ENCODE measurements at places on chromosomes 11 and 22.
A peak's percentile ranks its signal among the peaks of the same experiment; 100 is the strongest.

DNA sequence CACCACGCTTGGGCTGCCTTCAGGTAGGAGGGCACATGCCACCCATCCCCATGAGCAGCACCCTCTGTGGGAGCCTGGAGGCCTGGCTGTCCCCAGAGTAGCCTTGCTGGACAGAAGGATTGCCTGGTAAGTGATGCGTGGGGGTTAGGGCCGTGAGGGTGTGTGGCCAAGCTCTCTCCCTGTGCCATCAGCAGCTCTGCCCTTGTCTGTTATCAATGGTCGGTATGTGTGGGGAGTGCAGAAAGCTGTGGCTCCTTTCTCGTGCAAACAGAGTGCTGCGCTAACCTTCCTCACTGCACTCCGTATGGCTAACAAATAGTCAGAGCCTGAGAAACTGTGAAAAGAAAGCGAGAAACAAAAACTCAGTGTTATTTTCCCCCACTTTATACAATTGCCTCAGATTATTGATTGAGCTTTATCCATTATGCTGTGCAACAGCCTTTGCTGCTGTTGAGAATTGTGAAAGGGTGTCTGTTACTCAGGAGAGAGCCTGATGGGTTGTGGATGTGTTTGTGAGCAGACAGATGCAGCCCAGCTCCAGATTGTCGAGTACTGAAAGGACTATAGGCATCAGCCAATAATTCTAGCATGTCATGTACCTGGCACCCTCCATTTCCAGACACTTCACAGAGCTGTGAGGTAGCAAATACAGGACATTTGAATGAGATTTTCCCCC, 432.2 kb downstream of the NTM start:
- DNase-seq = no peak

- peak; percentile 85 for DNase-seq
Observed at GRCh38 chr22:40348025-40348658, 1.8 kb downstream of the ADSL start.

DNA sequence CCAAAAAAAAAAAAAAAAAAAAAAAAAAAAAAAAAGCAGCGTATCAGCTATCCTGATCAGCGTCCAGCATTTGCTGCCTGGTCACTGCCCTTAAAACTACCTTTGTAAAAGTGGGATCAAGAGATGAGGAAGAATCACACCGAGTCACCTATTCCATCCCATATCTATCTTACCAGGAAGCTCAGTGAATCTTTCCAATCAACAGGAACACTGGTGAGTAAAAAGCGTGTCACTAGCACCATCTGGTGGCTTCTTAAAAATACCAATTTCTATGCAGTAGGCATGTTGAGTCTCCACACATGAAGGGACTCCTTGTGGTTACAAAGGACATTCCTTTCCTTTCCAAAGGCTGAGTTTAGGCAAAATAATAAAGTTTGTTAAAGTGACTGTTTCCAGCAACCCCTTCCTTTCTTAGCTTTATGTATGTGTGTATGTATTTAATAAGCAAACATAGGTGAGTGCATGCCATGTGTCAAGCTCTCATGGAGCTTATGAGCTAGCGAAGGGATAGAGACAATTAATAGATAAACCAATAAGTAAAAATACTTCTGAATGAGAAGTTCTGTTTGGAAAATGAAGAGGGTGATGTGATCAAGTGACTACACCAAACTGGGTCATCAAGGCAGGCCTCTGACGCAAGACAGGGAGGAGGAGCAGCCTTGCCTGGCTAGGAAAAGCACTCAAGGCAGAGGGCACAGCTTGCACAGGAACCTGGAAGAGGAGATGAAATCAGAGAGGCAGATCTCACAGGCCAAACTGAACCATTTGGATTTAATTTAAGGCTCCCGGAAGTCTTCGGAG, 13.9 kb upstream of the TP53AIP1 start:
- DNase-seq = peak; percentile 75

DNA sequence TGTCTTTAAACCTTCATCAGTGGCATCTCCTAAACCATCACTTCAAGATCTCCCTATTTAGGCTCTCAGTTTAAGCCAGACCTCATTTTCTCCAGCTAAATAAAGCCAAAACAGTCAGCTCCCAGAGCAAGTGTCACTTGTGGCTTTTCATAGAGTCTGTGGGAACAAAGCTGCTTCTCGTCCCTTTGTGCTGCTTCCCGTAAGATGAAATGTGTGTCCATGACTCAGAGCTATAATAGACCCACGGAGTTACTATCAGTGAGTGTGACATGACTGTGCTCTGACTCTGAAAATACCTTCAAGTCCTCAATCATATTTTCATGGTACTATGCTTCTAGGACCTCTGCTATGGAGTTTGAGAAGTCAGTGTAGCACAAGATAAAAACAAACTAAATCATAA, 57.3 kb upstream of the SLN start:
- no peak for DNase-seq

DNA sequence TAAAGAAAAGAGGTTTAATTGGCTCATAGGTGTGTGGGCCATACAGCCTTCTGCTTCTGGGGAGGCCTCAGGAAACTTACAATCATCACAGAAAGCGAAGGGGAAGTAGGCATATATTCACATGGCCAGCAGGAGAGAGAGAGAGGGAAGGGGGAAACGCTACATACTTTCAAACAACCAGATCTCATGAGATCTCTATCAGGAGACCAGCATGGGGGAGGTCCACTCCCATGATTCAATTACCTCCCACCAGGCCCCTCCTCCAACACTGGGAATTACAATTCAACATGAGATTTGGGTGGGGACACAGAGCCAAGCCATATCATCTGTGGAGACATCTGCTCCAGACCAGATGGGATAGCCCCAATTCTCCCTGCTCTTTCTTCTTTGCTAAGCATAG, 866.0 kb downstream of the BRD1 start:
- DNase-seq = no peak

GRCh38 chr11:114821621-114822412, 143.5 kb downstream of the NXPE2 start:
- DNase-seq = no peak

- DNase-seq = no peak
Observed at GRCh38 chr11:60377401-60378136, 763 bp upstream of the MS4A7 start.

- DNase-seq = no peak
Observed at GRCh38 chr22:39949964-39950737, 10.0 kb upstream of the TMA7B start.

DNA sequence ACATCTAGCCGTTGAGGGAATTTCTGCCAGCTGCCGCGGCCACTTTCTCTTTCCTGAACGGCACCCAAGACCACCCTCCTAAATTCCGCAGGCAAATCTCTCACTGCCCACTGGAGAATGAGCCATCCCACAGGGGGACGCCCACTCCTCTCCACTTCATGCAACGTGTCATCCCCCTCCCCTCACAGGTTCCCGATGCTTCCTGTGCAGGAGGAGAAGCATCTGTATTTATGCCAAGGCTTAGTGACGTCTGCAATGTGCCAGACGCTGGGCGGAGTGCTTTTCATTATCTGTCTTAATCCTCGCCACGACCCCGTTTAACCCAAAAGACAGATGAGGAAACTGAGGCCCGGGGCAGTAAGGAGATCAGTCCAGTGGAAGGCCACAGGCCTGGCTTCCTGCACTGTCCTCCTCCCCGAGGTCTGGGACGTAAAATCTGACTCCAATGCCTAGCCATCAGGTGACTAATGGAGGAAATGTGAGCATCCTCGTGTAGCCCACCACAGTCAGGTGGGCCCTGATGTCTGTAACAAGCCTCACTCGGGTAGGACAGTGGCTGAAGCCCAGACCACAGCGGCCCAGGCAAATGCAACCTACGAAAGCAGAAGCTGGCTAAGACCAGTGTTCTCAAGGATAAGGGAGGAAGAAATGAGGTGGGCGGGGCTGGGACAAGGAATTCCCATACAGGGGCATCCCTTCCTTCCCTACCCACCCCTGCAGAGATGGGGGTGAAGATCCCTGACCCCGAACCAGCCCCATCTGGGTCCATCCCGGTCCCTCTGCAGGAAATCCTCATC, 23.1 kb downstream of the MN1 start:
- DNase-seq = no peak

- DNase-seq = peak; percentile 32
Observed at GRCh38 chr11:78061088-78061920, 2.4 kb upstream of the THRSP start.

GRCh38 chr11:58629857-58630256, 7.4 kb downstream of the CNTF start:
- peak; percentile 83 for DNase-seq

DNA sequence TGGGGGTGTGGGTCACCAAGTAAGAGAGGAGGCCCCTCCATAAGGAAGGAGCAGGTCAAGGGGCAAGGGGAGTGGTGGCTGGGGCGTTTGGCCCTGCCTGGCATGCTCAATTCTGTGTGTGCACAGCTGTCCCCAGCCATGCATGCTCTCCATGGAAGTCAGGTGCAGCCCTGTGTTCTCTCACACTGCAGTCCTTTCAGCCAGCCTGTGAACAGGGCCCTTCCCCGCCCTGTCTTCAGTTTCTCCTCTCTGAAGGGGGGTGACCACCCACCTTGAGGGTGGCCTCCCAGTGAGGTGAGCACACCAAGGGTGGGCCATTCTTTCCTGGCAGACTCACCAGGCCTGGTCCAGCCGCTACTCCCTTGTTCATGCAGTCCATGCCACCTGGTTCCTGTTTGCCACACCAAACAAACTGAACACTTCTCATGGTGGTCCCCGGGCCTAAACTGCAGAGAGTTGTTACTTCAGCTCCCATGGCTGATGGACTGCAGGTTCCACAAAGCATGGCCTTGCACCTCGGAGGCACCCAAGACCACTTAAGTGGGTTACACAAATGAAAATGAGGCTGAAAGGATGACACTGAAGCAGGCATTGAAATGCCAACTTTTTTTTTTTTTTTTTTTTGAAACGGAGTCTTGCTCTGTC, 1.7 kb upstream of the CHCHD10 start:
- no peak for DNase-seq

GRCh38 chr22:35008213-35008612, 57.7 kb upstream of the ISX start:
- no peak for DNase-seq

- DNase-seq = no peak
Observed at GRCh38 chr11:87966216-87966615, 209.0 kb downstream of the RAB38 start.

DNA sequence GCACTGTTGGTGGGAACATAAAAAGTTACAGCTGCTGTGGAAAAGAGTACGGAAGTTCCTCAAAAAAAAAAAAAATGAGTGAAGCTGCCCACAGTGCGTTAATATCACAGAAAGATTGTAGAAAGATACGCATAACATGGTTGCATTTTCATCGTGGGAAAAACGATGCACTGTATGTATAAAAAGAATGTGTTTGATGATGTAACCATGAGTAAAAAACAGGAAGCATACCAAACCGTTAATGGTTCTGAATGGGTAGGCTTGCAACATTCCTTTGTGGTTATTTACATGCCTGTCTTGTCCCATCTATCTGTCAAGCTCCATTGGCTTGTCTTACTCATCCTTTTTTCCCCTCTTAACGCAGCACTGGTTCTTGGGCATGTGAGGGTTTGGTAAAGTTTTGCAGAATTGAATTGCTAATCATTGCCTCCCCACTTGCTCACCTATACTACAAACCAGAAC, 33.8 kb upstream of the DKK3 start:
- DNase-seq = peak; percentile 68

DNA sequence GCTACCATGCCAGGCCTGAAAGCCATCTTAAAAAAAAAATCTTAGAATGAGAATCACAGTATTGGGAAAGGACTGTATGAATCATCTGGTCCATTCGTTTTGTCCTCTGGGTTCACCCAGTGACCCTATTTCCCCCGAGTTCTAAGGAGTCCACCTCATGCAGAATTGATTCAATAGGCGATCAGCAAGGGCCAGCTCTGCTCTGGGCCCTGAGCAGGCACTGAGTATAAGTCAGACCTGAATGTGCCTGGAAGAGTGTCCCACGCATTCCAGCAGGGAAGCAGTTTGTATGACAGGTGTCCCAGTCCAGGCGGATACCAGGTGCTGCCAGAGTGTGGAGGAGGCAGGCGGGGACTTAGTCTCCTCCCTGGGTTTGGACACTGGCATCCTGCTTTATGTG, 883 bp upstream of the HMOX1 start:
- no peak for DNase-seq

GRCh38 chr11:67534070-67534679, 10.9 kb upstream of the CABP2 start:
- peak; percentile 17 for DNase-seq

DNA sequence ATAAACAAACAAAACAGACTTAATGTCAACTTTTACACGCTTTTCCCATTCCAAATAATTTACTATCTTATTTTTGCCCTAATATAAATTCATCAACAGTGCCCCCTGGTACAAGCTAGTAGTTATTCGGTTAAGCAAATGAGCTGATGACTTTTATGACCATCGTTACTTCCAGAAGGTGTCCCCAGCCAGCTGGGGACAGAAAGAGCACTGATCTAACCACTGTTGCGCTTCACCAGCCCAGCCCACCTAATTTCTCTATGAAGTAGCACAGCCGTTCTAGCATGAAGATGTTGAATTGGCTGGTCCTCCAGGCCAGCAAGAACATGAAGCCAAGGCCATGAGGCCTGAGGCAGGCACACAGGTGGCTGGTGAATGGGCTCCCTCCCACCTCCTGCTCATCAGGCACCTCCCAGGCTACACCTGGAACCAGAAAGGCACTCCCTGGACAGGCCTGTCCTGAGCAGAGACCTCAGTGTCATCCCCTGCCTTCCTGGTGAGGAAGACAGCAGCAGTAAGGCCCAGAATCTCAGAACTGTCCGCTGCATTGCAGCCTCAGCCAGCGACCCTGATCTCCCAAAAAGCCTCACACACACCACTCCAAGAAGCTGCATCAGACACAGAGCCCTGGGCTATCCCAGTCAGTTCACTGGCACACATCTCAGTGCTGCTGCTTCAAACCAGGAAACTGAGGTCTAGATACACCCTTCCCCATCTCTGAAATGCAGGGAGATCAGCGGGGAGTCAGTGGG, 12.9 kb downstream of the GNB1L start:
- DNase-seq = no peak

- peak; percentile 61 for DNase-seq
Observed at GRCh38 chr11:1760351-1761109, 3.2 kb downstream of the CTSD start.

- DNase-seq = no peak
Observed at GRCh38 chr11:118112711-118113430, 26.1 kb upstream of the SMIM35 start.

GRCh38 chr11:34599406-34599945, 21.4 kb upstream of the EHF start:
- DNase-seq = peak; percentile 54

GRCh38 chr11:63917692-63918506, 935 bp upstream of the RCOR2 start:
- DNase-seq = peak; percentile 74

- DNase-seq = no peak
Observed at GRCh38 chr11:27218421-27219038, 144.5 kb downstream of the CCDC34 start.

GRCh38 chr11:71221821-71222220, 30.6 kb downstream of the SHANK2 start:
- no peak for DNase-seq

DNA sequence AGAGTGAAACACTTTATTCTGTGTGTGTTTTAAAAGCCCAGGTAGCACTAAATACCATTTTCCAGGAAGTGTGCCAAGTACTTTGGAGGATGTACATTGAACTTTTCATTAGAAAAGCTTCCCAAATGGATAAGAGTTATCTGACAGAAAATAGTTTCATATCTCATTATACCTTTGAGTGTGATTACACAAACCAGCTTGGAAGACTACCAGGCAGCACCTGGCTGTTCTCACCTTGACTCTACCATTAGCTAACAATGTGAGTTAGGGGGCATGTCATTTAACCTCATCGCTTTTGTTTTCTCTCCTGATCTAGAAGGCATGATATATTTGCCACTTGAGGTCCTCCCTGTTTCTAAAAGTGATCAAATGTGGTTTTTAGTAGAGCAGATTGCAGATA, 50.2 kb downstream of the GRM5 start:
- no peak for DNase-seq

Measured in hematopoietic multipotent progenitor cell treated with erythropoietin and hydrocortisone succinate and interleukin-3 and kit ligand, for 4 days (in vitro differentiated cells).